Breast epithelium (tissue), 4 donors: ENCODE measurements at places on chromosomes 6 and 20. TPM values are rescaled to one million over a fixed set of nuclear protein-coding genes. Genes with fewer than 3 reads are reported as not detected.

DNA sequence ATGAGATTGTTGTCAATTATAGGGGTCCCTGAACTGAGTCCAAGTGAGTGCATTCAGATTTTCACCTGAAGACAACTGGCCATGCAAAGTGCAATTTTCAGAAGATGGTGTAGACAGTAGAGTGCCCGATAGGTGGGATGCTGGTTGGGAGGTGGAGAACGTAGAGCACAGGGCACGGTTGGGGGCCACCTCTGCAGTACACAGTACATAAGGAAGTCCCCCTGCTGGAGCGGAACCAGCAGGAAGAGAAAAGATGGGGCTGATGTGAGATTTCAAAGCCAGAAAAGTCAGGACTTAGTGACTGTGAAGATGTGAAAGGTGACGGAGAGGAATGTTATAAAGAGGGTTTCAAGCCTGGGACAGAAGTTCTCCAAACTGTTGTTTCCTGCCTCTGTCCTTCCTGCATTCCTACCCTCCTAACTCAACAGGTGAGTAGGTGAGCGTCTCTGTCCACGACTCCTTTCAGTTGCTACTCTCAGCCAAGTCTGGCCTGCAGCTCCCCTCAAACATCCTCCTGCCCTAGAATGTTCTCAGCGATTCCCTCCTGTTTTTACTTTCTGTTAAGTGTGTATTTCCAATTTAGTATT is 330.8 kb downstream of the PRL start:
- no peak for DNase-seq

- no peak for DNase-seq
Observed at GRCh38 chr20:3430376-3431069, 23.1 kb upstream of the DNAAF9 start.

GRCh38 chr6:151425561-151425960 is 26.4 kb downstream of the RMND1 start:
- DNase-seq, result no peak

DNA sequence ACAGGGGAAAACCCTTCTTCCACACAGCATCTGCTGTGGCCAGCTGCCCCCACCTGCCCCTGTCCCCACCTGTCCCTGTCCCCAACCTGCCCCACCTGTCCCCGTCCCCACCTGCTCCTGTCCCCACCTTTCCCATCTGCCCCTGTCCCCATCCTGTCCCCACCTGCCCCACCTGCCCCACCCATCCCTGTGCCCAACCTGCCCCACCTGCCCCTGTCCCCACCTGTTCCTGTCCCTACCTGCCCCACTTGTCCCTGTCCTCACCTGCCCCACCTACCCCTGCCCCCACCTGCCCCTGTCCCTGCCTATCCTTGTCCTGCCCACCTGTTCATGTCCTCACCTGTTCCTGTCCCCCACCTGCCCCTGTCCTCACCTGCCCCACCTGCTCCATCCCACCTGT is 6.4 kb upstream of the MYT1 start:
- DNase-seq, result no peak

Gene MUCL3
- not detected for total RNA-seq

Gene BPIFB1
- total RNA-seq, result 0.66 TPM

DNA sequence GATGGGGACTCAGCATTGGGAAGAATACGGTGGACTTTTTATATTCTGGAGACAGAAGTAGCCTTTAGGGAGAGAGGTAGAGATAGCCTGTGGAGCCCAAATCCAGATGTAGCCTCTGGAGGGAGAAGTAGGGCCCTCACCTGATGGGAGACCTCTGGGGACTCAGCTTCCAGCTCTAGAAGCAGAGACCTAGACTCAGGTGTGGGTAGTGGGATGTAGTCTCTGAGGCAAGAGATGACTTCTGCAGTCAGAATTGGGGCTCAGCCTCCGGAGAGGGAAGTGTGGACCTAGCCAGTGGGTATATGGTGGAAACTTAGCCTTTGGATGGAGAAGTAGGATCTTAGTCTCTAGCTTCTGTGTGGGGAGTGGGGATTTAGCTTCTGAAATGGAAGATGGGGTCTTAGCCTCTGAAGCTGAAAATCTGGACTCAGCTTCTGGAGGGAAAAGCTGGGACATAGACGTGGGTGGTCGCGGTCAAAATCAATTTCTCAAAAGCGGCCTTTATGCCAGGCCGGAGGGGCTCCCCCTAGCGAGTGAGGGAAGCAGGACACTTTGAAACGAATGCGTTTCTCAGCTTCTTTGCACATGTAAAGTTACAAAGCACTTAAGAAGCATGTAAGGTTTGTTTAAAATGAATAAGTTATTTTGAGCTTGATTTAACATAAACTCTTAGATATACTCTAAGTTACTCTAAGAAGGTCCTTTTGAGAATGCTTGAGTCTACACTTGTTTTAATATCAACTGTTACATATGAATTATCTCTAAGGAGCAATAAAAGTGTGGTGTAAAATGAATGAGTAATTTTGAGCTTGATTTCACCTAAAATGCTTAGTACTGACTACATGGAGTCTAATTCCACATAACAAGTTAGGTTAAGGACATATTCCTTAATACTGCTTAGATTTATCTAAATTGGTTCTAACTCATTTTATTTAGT is 12.9 kb upstream of the ZNF343 start:
- DNase-seq, result no peak

DNA sequence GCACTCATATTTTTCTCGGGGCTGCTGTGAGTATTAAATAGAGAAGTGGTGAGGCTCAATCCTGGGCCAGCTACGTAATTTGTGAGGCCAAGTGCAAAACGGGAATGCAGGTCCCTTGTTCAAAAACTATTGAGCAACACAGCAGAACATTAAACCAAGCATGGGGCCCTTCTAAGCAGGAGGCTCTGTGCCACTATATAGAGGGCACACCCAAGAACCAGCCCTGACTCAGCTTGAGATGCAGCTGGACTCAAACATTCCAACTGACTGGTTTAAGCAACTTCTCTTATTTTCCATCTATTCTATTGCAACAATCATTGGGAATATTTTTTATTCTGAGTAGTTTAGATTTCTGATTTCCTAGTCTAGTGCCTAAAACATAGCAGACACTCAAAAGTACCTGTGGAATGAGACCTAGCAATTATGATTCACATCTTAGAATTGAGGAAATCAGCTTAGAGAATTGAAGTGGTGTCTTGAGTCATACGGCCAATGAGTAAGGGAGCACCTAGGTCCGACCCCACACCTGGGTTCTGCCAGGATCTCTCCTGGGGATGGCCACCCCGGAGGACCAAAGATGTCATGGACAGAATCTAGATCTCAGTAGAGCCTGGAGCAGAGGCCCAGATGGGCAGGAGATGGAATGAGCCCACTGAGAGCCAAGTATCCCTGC is 1.3 kb downstream of the SIRPB2 start:
- no peak for DNase-seq

GRCh38 chr6:81148751-81149150 is 603.7 kb downstream of the TENT5A start:
- no peak for DNase-seq

GRCh38 chr6:52363228-52363867 is 1.4 kb downstream of the PAQR8 start:
- DNase-seq, result no peak

GRCh38 chr6:90428514-90428913 is 131.9 kb upstream of the BACH2 start:
- peak; percentile 59 for DNase-seq

DNA sequence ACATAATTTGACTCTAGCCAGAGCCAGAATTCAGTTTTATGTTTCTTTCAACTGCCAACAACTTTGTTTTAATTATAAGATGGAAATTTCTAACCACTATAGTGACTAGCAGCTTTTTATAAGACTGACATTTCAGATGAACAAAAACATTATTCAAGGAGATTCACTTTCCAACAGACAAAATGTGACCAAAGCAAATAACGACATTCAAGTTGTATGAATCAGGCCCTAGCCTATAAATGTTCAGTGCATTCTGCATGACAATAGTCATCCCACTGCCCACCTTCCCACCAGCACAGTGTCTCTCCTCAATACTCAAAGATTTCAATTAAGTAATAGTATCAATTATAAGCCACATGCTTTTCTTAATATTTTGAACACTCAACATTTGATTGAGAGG is 200.7 kb downstream of the KHDC1L start:
- no peak for DNase-seq

GRCh38 chr6:146781836-146782235 is 183.1 kb downstream of the ADGB start:
- DNase-seq, result no peak

GRCh38 chr6:20876036-20876435 is 341.8 kb downstream of the CDKAL1 start:
- DNase-seq, result no peak

DNA sequence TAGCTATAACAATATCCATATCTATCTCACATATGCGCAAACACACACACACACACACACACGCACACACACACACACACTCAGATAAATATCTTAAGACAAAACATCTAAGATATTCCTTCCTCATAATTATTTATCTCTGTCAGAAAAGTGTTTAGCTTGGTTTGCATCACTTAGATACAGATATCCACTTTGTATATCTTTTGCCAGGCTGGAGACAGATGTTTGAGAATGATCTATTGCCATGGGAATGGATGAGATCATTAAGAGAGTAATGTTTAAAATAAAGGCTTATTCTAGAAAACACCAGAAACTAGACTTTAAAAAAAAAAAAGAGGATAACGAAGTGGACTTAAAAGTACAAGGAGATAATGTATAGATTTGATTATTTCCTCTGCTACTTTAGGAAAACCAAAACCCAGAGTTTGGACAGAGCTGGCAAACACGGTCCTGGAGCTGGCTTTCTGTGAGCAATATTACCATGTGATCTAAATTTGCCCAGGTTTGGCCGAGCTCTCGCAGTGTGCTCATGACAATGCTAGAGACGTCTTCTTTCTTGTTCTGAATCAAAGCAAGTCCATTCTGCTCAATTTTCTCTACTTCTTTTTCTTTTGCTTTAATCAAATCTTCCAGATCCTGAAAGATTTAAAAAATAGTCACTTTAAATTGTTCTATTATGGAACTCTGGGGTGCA is 411.8 kb downstream of the SYNE1 start:
- no peak for DNase-seq

Gene PDYN
- total RNA-seq, result not detected

GRCh38 chr6:30684386-30685156 is 1.9 kb downstream of the PPP1R18 start:
- no peak for DNase-seq

DNA sequence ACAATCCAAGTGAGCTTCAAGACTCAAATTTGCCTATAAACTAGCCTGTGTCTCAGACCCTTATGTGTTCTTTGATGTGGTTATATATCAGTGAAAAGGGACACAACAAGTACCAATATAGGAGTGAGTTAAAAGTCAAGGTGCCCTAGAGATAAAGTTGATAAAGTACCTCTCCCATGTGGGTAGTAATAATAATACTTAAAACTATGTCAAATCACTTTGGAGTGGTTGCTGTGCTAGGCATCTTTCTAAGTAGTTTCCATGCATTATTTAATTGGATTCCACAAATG is 100.4 kb downstream of the BMP5 start:
- DNase-seq, result no peak

- no peak for DNase-seq
Observed at GRCh38 chr6:56513631-56514030, 129.1 kb downstream of the DST start.

DNA sequence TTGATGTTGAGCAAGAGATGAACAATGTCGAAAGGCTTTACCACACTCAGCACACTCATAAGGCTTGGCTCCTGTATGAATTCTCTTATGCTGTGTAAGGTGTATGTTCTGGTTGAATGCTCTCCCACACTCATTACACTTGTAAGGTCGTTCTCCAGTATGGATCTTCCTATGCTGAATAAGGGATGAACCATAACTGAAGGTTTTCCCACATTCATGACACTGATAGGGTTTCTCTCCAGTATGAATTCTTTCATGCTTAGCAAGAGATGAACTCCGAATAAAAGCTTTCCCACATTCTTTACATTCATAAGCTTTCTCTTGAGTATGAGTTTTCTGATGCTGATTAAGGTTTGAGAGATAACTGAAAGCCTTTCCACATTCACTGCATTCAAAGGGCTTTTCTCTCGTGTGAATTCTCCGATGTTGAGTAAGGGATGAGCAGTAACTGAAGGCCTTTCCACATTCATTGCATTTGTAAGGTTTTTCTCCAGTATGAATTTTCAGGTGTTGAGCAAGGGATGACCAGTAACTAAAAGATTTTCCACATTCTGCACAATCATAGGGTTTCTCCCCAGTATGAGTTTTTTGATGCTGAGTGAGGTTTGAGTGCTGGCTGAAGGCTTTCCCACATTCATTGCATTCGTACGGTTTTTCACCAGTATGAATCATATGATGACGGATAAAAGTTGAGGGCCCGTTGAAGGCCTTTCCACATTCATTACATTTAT is 21.1 kb downstream of the ZNF184 start:
- DNase-seq, result no peak

DNA sequence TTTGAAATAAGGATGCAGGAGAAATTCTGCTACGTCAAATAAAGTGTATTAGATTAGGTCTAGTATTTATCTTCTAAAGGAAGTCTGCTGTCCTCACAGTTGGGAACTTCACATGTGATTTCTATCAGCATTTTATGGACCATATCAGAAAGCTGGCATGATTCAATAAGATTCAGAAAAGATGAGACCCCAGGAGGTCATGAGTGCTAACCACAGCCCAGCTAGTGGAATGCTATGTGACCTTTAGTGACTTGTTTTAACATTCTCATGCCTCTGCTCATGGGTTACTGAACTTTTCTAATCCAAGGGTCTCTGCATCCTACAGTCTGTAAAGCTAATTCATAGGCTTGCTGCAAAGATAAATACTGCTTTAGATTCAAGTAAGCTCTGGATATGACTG is 150.1 kb downstream of the GMPR start:
- DNase-seq, result no peak

Gene RSPO3
- total RNA-seq, result 5.9 TPM

Gene RIPOR3
- total RNA-seq, result 35.5 TPM

DNA sequence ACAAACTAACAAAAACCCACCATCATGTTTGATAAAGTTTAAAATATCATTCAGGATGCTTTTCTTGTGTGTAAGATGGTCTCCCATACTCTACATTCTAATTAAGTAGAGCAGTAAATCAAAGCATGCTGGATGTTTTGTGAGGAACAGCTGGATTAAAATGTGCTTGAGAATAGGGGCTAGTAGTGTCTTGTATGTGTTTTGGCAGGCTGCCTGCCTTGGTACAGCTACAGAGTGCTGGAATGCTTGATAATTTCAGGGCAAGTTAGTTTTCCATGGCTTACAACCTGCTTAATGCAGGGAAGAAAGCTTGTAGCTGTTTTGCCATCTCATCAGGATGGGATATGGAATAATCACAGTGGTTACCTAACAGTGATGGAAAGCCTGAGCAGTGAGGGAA is 636.6 kb upstream of the MMS22L start:
- DNase-seq, result no peak

DNA sequence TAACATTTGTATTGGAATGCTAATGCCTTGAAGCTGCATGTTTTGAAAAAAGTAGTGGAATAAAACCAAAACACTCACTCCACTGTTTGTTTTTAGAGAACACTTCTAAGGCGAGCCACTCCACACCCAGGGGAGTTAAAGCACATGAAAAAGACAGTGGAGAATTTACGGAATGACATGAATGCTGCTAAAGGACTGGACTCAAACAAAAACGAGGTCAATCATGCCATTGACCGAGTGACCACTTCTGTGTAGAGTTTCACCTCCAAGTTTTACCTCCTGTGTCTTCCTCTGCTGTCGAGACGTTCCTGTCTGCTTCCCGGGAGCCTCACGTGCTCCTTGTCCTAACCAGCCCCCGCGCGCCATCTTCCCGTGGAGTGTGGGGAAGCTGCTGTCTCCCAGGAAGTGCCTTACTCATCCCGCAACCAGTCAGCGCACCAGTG is 127.8 kb downstream of the LRRC1 start:
- DNase-seq, result no peak

- no peak for DNase-seq
Observed at GRCh38 chr6:133877116-133877515, 11.8 kb upstream of the TCF21 start.

GRCh38 chr6:113358063-113358583 is 499.0 kb upstream of the MARCKS start:
- DNase-seq, result no peak
